Activated T-cell treated with anti-CD3 and anti-CD28 coated beads for 1 hour (primary cell): ENCODE measurements at places on chromosomes 3 and 15.

GRCh38 chr3:30098653-30099455 lies 507.5 kb upstream of the TGFBR2 start:
- DNase-seq, result no peak

DNA sequence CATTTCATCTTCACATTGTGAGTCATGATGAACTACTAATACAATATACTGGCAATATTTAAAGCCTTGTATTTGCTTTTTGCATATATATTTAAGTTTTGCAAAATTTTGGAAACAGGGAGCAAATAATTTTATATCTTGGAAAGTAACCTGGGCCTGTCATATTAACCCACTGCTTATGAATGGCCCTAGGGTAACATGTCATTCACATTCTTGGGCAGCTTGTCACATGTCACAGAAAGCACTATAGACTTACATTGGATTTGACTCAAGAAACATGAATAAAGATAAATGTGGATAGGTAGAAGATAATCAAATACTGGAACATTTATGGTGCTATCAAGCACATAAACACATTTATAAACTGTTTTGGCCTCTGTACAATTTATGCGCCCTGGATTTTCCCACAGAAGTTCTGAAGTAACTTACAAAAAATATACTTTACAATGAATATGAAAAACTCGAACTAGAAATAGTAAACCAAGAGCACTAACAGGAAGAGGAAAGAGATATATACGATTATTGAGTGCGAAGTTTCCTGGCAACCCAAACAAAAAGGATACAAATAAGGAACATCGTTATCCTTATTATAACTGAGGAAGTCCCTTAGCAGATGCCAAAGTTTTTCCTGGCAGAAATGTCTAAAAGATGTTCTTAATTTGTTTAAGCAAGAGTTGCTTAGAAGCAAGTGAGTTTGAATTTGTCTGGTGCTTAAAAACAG lies 257.2 kb downstream of the RBMS3 start:
- no peak for DNase-seq

GRCh38 chr3:35640190-35641165 lies 1.2 kb downstream of the ARPP21 start:
- no peak for DNase-seq

DNA sequence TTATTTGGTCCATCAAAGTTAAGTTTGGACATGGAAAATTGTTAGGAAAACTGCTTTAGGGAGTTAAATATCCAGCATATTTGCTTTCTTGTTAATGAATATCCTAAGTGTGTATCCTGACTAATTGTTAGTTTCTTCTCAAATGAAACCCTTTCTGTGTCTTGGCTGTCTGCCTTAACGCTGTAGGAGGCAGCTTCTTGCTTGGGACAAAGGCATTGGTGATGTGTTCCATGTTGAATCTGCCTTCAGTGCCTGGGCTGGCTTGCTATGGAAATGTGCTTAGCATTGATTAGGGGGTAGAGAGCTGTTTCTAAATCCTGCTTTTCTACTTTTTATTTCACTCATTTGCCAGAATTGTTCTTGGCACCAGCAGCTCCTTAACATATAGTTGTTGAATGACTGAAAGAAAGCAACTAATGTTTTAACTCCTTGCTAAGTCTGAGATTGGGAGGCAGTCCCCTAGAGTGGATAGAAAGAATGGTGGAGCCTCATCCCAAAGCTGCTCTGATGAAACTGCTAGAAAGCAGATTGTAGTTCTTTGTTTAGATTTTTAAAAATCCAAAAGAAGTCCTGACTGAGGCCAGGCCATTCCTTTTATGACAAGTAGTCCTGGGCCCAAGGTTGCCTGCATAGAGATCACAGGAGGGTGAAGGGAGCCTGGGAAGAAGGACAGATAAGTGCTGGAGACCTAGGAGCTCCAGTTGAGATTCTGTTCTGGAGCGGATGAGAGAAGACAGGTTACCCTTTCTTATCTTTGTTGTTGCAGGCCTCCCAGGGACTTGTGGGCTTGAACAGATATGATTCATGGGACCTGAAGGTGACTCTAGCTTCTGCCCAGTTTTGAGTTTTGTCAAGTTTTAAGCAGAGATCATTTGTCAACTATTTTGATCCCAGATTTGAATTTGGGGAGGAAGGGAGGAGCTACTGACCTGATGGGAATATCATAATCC lies 39.3 kb downstream of the OXNAD1 start:
- no peak for DNase-seq

- no peak for DNase-seq
Observed at GRCh38 chr3:24156466-24156865, 211.4 kb downstream of the NR1D2 start.

DNA sequence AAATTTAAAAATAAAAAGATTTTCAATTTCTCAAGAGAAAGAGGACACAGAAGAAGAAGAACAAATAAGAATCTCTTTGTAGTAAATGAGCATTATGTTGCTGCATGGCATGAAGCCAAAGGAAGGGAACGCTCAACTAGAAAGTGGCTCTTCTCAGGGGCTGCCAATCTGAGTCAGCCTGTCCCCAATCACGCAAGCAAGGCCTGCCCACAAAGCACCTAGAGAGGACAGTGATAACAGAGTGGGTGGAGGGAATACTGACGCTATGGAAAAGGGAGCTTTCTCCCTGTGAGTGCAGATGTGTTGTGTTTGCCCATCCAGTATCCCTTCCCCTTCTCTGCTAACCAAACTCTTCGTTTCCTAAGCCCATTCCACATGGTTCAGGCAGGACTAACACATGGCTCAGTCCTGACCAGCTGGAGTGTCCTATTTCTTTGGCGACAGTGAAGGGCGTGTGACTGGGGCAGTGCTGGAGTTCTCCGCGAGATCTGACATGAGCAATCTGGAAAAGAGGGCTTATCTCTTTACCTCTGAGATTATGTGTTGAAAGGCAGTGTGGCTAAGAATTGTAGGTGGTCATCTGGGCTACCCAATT lies 14.2 kb downstream of the FBN1 start:
- no peak for DNase-seq

GRCh38 chr3:99323940-99324339 lies 314.5 kb upstream of the COL8A1 start:
- DNase-seq, result no peak

GRCh38 chr3:148229107-148229506 lies 468.6 kb upstream of the AGTR1 start:
- DNase-seq, result no peak

DNA sequence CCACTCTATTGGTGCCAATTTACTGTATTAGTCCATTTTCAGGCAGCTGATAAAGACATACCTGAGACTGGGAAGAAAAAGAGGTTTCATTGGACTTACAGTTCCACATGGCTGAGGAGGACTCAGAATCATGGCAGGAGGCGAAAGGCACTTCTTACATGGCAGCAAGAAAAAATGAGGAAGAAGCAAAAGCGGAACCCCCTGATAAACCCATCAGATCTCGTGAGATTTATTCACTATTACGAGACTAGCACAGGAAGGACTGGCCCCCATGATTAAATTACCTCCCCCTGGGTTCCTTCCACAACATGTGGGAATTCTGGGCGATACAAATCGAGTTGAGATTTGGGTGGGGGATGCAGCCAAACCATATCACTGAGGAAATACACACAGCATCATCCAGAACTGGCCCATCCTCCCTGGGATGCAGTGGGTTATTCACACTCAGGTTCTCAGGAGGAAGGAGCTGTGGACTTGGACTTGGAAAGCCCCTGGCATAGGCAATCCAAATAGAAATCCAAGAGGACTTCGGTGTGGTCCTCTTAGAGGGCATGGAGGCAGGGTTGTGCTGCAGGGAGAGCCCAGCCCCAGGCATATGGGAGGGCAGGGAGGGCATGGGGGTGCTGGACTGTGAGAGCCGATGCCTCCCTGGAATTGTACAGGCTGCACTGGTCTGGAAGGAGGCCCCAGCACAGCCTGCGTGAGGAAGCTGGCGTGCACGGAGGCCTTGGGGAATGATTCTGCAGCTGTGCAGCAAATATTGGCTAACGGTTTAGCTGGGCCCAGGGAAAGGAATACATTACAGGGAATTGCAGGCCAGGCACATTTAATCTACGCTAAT lies 62.9 kb downstream of the EFCAB12 start:
- no peak for DNase-seq

- DNase-seq, result no peak
Observed at GRCh38 chr3:36729204-36730056, 34.9 kb downstream of the DCLK3 start.

- DNase-seq, result no peak
Observed at GRCh38 chr3:150742679-150743078, 20.3 kb downstream of the SIAH2 start.

GRCh38 chr3:61602466-61602865 lies 41.1 kb downstream of the PTPRG start:
- no peak for DNase-seq

- DNase-seq, result no peak
Observed at GRCh38 chr3:24773798-24774197, 279.1 kb upstream of the THRB start.

GRCh38 chr15:68252925-68253534 lies 23.5 kb upstream of the CLN6 start:
- DNase-seq, result no peak

DNA sequence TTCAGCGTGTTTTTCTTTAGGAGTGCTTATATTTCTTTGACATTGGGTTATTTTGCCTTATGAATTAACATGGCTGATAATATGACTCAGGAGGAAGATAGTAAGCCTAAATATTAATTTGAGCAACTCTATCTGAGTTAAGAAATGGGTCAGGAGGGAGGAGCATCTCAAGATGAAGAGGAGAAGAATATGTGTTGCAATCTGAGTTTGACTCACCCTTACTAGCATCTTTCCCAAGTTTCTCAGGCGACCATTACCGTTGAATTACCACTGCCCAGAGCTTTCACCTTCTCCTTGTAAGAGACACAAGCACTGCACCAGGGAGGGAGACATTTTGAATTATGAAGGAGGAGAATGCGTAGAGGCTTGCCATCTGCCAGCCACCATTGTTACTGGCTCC lies 138.3 kb upstream of the MYRIP start:
- DNase-seq, result no peak

- no peak for DNase-seq
Observed at GRCh38 chr3:54261141-54261540, 138.8 kb downstream of the CACNA2D3 start.

- no peak for DNase-seq
Observed at GRCh38 chr15:23503980-23504379, 56.9 kb upstream of the GOLGA6L2 start.

DNA sequence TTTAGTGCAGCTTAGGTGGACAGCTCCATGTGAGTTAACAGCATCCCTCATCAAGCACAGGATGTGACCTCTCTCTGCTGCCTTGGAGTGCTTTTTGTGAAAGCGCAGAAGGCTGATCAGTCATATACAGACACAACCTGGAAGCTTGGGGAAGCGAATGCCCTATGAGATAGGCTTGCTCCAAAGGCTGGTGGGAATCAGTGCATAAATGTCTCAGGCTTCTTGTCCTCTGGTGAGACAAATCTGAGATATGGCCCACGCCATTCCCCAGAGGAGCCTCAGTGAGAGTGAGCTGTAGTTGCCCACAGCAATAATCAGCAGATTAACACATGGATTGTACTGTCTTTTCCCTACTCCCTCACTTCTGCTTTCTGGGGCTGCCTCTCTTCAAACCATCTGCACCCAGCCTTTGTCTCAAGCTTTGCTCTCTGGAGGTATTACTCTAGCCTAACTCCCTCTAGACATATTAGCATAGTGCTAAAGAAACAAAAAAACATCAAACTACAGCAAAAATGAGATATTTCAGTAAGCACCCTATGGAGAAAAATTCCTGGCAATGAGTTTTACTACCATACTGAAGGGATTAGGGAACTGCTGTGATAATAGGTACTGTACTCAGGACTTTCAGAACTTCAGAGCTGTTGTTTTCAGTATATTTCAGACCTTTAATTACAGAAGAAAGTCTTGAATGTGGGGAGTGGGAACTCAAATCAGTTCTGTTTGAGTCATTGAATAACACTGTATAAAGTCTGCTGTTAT lies 113.7 kb downstream of the OXSM start:
- no peak for DNase-seq

- no peak for DNase-seq
Observed at GRCh38 chr3:61594144-61594963, 33.0 kb downstream of the PTPRG start.

DNA sequence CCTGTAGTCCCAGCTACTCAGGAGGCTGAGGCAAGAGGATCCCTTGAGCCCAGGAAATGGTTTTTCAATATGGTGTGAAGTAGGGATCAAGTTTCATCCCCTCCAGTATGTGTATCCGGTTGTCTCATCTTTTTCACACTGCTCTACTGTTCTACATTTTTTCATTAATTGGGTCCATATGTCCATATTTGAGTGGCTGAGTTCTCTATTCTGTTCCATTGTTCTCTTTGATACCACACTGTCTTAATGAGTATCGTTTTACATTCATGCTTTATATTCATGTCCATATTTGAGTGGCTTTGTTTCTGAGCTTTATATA lies 81.6 kb upstream of the LRRFIP2 start:
- no peak for DNase-seq

- no peak for DNase-seq
Observed at GRCh38 chr3:138089091-138089490, 26.3 kb downstream of the DZIP1L start.

DNA sequence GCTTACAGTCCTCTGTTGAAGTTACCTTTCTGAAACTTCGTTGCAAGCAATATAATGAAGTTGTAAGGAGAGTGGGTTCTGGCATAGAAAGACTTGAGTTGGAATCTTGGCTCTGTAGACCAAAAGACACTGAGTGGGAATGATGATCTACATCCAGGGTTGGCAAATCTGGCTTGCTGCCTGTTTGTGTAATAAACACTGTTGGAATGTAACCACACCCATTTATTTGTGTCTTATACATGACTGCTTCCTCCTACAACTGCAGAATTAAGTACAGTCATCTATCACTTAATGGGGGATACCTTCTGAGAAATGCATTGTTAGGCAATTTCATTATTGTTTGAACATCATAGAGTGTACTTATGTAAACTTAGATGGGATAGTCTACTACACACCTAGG lies 178.4 kb upstream of the SUCLG2 start:
- DNase-seq, result no peak

GRCh38 chr15:96551196-96551595 lies 220.7 kb downstream of the NR2F2 start:
- DNase-seq, result no peak

- DNase-seq, result no peak
Observed at GRCh38 chr3:58307639-58308215, 1.4 kb downstream of the HTD2 start.

DNA sequence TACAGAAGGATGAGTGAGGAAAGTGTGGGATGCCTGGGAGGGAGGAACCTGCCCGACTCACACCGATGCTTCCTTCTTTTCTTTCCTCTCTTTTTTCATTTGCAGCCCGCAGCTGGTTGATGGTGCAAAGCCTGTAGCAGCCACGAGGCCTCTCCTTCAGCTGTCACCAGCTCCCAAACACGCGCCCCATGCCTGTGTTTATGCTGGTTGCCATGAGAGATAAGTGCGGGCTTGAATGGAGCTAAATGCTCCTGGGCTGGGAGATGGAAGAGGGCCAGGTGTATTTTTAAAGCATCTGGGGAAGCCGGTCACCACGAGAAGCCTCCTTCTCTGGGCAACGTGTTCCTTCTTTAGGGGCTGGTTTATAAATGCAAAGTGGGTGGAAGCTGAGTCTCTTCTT lies 9.3 kb downstream of the COLQ start:
- no peak for DNase-seq

DNA sequence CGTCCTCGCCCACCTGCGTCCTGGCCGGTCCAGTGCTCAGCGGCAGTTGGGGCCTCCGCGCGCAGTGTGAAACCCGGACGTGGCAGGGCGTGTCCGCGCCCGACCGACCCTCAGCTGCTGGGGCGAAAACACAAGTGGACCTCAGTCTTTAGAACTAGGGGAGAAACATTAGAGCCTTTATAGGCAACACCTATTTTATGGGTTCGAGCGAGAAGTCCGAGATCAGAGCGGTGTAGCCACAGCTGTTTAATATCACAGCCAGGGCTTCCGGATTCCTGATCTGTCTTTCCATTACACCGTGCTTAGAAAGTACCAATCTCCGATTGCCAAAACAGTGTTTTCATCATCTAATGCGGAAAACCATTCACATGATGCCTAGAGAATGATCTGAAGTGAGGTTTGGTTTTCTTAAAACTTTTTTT lies 506 bp downstream of the RAD51 start:
- no peak for DNase-seq
